ENCODE measurements at places on chromosomes 1 and 21. TPM values are rescaled to one million over a fixed set of nuclear protein-coding genes. Genes with fewer than 3 reads are reported as not detected.

Gene CAPN9
- total RNA-seq, result not detected

Gene VSIG8
- total RNA-seq, result not detected

DNA sequence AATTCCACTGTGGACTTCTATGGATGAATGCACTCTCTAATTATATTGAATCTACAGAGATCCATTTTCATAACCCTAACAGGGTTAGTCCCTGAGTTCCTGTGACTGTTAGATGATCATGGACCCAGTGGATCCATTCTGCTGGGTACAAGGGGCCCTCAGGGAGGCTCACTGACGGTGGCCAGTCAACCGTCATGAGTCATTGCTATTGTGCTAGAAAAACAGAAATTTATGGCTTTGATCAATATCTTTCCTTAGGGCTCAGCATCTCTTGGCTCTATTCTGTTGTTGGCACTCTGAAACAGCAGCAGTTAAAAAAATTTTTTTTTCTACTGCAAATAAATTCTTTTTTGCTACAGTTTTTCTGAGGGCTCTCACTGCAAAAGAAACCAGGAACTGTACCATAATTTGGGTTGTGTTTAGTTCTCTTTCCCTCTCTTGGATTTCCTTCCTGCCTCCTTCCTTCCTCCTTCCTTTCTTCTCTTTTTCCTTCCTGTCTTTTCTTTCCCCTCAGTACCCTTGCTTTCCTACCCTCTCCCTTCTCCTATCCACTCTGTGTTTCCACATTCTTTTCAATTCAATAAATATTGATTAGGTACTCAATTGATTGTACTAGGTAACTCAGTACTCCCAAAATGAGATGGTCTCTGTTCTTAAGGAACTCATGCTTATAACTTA is 49.5 kb downstream of the UTP25 start:
- no peak for DNase-seq

DNA sequence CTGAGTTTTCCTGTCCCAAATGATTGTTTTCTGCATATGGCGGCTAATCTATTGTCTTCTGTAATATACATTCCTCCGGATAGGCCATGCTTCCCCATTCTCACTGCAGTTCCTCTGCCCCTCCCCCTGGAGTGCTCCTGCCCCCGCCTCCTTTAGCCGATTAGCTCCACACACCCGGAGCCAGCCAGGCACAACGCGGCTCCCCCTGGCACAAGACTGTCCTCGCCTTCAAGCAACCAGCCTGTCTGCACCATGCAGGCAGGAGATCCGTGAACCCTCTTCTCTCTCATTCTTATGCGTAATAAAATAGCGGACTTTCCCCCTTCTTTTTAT is 18.0 kb downstream of the SERTAD4 start:
- DNase-seq, result no peak

- no peak for DNase-seq
These were observed 103.7 kb downstream of the COQ8A start for GRCh38 chr1:227043755-227044154.

Data from naive thymus-derived CD8-positive, alpha-beta T cell (primary cell).